ENCODE measurements at places on chromosomes 1 and 21. TPM values are rescaled to one million over a fixed set of nuclear protein-coding genes. Genes with fewer than 3 reads are reported as not detected.

GRCh38 chr1:109917768-109918606, 7.3 kb downstream of the CSF1 start:
- peak; percentile 83 for DNase-seq

- DNase-seq = peak; percentile 47
These were observed 647.2 kb upstream of the CXADR start for GRCh38 chr21:16865632-16866031.

DNA sequence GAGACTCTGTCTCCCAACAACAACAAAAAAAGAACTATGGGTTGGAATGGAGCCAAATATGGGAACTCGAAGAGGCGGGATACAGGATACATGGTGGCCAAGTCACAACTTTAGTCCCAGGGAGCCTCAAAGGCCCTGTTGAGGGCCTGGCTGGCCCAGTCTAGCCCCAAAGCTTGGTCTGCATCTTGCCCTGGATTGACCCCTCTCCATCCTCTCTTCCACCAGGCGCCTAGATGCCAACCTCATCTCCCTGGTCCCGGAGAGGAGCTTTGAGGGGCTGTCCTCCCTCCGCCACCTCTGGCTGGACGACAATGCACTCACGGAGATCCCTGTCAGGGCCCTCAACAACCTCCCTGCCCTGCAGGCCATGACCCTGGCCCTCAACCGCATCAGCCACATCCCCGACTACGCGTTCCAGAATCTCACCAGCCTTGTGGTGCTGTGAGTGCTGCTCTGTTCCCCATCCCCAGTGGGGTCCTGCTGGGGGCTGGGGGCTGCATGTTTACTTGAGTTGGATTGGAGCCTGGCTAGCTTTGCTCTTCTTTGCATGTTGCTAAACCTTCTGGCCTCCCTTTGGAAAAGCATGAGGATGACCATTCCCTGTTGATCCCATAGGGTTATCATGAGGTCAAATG, 65.5 kb downstream of the UBE2T start:
- no peak for DNase-seq

DNA sequence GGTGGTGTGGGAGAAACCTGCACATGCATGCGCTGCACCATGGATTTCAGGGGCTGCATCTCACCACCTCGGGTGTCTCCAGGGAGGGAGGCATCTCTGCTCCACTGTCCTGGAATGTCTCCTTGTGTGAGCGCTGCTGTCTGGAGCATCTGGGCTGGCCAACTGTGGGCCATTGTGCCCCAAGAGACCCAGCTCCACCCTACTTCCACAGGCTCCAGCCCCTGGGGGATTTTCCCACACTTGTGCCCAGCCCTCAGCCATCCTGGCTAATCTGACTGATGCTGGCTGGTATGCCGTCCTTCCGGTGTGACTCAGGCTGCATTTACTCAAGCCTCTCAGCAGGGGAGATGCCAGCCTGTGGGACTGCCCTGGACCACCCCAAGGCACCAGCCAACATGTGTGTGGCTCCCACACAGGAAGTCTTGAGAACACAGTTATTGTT, 62.0 kb downstream of the TRIM11 start:
- DNase-seq = no peak

DNA sequence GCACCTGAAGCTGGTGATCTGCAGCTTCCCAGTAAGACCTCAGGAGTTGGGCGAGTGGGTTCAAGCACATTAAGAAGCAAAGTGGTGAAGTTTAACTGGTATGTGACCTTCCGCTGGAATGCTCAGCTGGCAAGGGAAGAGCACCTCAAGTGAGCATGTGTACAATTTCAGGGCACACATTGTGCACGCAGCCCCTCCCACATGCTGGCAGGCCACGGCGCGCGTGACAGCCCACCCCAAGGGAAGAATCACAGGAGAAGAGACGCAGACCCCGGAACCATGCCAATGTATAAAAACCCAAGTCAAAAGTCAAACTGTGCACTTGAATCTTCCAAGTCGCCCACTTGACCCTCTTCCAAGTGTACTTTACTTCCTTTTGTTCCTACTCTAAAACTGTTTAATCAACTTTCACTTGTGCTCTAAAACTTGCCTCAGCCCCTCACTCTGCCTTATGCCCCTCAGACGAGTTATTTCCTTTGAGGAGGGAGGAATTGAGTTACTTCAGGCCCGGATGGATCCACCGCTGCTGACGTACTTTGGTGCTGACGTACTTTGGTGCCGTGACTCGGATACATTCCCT, 20.0 kb downstream of the LRRC3 start:
- DNase-seq = no peak

The GBP7 gene
- total RNA-seq = not detected

The FCRLA gene
- 0.86 TPM for total RNA-seq

The IL24 gene
- 0.86 TPM for total RNA-seq

Measured in fibroblast of villous mesenchyme (primary cell).